ENCODE measurements at places on chromosomes 16 and 17.
A peak's percentile ranks its signal among the peaks of the same experiment; 100 is the strongest.

- peak; percentile 17 for DNase-seq
Measured at GRCh38 chr16:53091466-53092211, 36.8 kb downstream of the CHD9 start.

DNA sequence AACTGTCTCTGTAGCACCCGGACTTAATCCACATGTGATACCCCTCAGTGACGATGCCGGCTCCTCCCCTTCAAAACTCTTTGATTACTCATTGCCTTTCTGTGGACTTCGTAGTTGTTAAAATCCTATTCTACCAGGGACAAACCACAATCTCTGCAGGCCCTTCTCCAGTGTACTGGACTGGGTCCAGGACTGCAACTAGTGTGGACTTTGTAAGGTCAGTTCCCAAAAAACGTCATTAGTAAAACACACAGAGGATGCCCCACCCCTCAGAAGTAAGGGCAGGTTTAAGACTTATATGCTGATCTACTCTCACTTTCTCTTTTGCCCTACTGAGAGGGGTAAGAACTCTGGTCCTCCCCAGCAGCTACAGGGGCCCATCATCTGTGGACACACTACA lies 10.5 kb upstream of the NUDT7 start:
- DNase-seq: no peak

DNA sequence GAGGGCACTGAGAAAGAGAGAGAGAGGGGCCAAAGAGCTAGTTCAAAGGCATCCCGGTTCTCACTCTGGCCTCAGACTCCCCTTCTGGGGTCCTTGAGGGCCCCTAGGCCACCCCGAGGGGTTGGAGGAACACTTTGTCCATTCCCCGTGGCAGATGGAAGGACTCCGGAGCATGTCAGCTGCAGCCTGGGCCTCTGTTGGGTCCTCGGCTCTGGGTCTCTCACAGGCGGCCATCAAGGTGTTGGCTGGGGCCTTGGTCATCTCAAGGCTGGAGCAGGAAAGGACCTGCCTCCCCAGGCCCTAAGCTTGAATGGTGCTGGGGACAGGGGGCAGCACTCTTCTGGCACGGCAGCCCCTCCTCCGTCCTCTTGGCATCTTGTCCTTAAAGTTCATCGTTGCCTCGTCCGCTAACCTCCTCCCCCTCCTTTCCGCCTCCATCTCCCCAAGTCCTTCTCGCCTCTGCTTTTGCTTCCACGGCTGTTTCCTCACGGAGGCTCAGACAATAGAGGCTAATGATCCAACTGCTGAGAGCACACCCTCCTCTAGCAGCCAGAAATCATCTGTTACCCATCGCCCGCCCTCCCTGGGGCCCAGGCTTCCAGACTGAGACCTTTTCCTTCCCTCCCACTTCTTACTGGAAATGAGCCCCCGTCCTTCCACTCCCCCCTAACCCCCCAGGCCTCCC lies 23.3 kb downstream of the CCR7 start:
- no peak for DNase-seq

DNA sequence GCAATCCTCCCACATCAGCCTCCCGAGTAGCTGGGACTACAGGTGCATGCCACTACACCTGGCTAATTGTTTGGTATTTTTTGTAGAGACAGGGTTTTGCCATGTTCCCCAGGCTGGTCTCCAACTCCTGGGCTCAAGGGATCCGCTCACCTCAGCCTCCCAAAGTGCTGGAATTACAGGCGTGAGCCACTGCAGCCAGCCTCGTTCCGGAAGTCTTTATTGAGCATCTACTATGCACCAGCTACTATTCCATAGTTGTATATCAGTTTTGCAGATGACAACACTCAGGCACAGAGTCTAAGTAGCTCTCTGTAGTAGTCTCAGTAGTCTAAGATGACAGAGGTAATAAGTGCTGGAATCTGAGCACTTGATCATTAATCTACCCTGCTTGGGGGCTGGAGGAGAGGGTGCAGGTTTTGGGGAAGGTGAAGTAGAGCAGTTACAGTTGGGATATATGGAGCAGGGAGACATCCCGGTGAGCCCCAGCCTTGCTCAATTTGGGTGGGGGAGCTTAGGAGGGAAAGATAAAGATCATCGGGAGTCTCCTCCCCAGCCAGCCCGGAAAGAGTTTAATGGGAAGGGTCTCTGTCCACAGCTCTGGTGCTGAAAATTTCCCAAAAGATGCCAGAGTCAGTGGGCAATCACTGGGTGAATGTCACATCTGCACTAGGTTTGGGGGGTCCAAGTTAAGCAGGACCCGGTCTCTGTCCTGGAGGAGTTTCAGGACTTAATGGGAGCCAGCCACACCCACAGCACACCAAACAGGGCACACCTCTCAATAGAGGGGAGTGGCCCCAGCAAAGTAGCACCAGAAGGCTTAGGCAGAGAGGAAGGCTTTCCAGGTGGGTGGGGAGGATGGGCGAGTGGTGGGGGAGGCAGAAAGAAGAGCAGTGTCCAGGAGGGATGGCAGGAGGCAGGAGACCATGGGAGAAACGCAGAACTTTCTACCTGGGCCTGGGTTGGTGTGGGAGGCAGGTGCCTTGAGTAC lies 1.7 kb downstream of the OTOP3 start:
- DNase-seq: no peak

DNA sequence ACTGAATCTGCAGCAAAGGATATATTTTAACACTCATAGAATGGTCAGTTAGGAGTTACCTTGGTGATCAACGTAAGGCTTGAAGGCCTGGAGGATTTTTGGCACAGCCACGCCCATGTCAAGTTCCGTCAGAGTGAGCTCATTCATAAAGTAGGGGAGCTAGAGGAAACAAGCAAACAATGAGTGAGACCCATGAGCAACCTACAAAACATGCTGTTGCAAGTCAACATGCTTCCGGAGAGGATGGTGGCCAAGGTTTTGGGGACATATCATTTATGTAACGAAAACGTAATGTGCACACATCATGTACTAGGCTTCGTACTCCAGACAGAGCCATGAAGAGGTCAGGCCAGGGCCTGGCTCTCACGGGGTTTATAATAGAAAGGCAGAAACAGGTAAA lies 41.1 kb upstream of the ERN1 start:
- DNase-seq: no peak

Data from GOT3 (cell line).